Naive B cell (primary cell): ENCODE measurements at places on chromosomes 13 and 19. TPM values are rescaled to one million over a fixed set of nuclear protein-coding genes. Genes with fewer than 3 reads are reported as not detected.

The C5AR1 gene
- polyA plus RNA-seq, result 0.20 TPM

The KLF5 gene
- 0.97 TPM for polyA plus RNA-seq

The ZNF726 gene
- 2.7 TPM for polyA plus RNA-seq

The MATK gene
- polyA plus RNA-seq, result 6.7 TPM

The FAM216B gene
- polyA plus RNA-seq, result not detected

- H3K27ac ChIP-seq, result no peak overlapping the region
- no peaks in the 10 kb centered on the region for H3K36me3 ChIP-seq
- no peak overlapping the region for H3K4me3 ChIP-seq
- DNase-seq, result no peak
- no peaks in the 10 kb centered on the region for H3K4me1 ChIP-seq
Measured at GRCh38 chr13:43686557-43686956, 100.2 kb downstream of the ENOX1 start.

- H3K4me3 ChIP-seq, result no peak overlapping the region
- H3K4me1 ChIP-seq, result no peaks in the 10 kb centered on the region
- no peak overlapping the region for H3K27ac ChIP-seq
- peaks cover 34% of the 10 kb centered on the region for H3K27me3 ChIP-seq
- no peaks in the 10 kb centered on the region for H3K36me3 ChIP-seq
Measured at GRCh38 chr19:34075661-34076091, 96.6 kb upstream of the LSM14A start.

GRCh38 chr19:39544226-39544903 lies 4.4 kb upstream of the EID2 start:
- peaks cover 25% of the 10 kb centered on the region for H3K4me1 ChIP-seq
- no peaks in the 10 kb centered on the region for H3K36me3 ChIP-seq
- H3K4me3 ChIP-seq, result no peak overlapping the region
- no peaks in the 10 kb centered on the region for H3K27me3 ChIP-seq
- DNase-seq, result no peak

- no peaks in the 10 kb centered on the region for H3K4me1 ChIP-seq
- H3K27me3 ChIP-seq, result no peaks in the 10 kb centered on the region
- peak overlapping the region; percentile 76 for H3K27ac ChIP-seq
- peaks cover 42% of the 10 kb centered on the region for H3K36me3 ChIP-seq
- no peak overlapping the region for H3K4me3 ChIP-seq
- no peak for DNase-seq
Measured at GRCh38 chr19:49988433-49988832, 27.5 kb upstream of the SIGLEC11 start.

- H3K27me3 ChIP-seq, result peaks cover 49% of the 10 kb centered on the region
- no peak overlapping the region for H3K27ac ChIP-seq
- DNase-seq, result no peak
Measured at GRCh38 chr19:296476-297225, 5.4 kb upstream of the PLPP2 start.

GRCh38 chr13:105446197-105446596 lies 1089.3 kb downstream of the EFNB2 start:
- no peak overlapping the region for H3K4me3 ChIP-seq
- no peaks in the 10 kb centered on the region for H3K4me1 ChIP-seq
- no peak for DNase-seq

- no peak for DNase-seq
- no peaks in the 10 kb centered on the region for H3K27me3 ChIP-seq
- no peak overlapping the region for H3K27ac ChIP-seq
Measured at GRCh38 chr19:8512115-8512967, 1.6 kb downstream of the ZNF414 start.

DNA sequence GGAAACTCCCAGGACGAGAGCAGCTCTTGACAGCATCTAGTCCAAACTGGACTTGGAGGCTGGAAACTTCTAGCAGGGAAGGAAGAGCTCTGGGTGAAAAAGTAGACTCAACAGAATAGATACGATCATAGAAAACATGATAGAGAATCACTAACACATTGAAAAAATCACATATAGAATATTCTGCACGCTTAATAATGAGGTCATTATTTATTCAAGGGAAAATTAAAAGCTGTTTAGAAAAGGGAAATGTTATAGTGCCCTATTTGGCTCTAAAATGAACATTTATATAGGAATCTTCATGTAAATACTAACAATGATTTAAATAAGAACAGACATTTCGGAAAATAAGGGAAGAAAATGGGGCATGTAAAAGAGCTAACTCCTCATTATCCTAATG lies 15.1 kb downstream of the KL start:
- H3K4me1 ChIP-seq, result peaks cover 9% of the 10 kb centered on the region
- no peak overlapping the region for H3K4me3 ChIP-seq
- no peak overlapping the region for H3K27ac ChIP-seq
- no peak for DNase-seq
- H3K36me3 ChIP-seq, result no peaks in the 10 kb centered on the region

DNA sequence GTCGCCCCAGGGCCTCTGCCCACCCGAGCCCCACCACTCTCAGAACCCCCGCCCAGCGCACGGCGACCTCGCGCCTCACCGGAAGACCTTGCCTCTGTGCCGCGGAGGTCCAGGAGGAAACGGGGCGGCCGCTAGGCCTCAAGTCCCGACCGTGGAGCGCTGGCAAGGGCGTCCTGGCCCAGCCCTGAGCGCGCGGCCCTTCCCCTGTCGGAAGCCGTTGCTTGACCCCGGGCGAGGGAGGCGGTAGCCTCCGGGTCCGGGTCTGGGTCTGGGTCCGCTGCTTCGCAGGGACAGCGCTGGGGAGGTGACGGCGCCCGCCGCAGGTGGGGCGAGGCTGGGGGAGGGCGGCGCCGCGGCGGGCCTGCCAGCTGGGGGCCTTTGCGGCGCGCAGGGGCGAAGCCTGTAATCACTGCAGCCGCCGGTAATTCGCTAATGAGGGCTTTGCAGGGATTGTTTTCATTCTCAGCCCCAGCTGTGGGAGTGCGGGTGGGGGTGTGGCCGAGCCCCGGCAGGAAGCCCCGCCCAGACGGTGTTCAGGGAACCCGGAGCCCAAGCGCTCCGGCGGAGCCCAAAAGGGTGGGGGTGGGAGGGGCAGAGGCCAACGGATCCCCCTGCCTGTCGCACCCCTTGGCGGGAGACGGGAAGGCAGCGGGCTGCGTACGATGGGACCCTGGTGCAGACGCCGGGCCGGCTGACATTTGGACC lies 8.6 kb downstream of the C19orf25 start:
- peak; percentile 58 for DNase-seq
- H3K4me3 ChIP-seq, result peak overlapping the region; percentile 72
- no peaks in the 10 kb centered on the region for H3K36me3 ChIP-seq

GRCh38 chr19:47239152-47239551 lies 8.2 kb upstream of the BBC3 start:
- peak overlapping the region; percentile 18 for H3K4me3 ChIP-seq
- peaks cover 7% of the 10 kb centered on the region for H3K27me3 ChIP-seq
- no peak overlapping the region for H3K27ac ChIP-seq
- H3K4me1 ChIP-seq, result peaks cover 5% of the 10 kb centered on the region
- DNase-seq, result no peak

DNA sequence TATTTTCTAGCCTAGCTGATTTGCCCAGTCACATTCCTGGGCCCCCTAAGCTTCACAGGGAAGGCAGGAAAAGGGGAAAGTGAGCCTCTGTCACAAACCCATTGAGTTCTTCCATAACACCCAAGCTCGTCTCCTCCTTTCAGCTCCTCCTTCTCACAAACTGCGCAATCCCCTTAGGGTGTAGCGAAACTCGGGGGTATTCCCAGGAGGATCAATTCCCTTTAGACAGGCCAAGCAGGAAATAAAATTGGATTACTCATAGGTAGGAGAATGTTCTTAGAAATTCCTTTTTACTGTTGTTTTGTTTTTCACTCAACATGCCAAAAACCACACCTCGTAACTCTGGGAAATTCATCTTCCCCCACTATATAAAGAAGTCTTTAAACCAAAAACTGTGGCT lies 139.3 kb downstream of the IRS2 start:
- H3K27ac ChIP-seq, result no peak overlapping the region
- no peak for DNase-seq
- H3K4me3 ChIP-seq, result no peak overlapping the region
- H3K4me1 ChIP-seq, result peaks cover 9% of the 10 kb centered on the region
- no peaks in the 10 kb centered on the region for H3K36me3 ChIP-seq

DNA sequence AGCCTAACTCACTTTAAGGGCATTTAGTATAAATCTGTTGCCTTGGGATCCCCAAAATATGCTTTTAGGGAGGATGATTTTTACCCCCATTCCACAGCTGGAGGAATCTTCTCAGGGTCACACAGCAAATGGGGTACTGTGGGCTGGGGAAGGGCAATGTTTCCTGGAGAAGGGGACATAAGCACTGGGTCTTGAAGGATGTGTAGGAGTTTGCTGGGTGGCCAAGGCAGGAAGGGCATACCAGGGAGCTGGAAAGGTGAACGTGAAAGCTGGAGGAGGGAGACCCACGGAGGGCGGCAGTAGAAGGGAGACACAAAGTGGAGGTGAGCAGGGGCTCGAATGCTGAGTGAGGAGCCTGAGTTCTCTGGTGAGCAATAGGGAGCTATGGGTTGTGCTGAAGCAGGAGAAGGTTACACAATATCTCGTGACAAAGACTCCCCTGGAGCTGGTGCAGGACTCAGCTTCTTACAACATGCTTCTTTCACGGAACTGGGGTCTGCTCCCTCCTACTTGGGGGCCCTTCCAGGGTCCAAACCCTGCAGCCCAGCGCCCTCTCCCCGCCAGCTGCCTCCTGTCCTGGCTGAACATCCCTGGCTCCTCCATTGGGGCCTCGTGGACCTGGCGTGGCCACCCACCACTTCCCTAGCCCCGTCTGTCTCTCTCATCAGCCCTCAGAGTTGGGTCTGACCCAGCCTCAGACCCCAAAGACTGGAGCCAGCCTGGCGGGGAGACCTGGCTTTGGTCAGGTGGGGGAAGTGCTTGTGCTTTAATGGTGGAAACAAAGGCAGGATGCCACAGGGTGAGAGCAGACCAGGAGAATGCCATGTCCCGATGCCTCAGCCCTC lies 11.1 kb downstream of the CILP2 start:
- H3K4me3 ChIP-seq, result no peak overlapping the region
- peak overlapping the region; percentile 26 for H3K27ac ChIP-seq
- peaks cover 15% of the 10 kb centered on the region for H3K27me3 ChIP-seq
- DNase-seq, result no peak
- no peaks in the 10 kb centered on the region for H3K4me1 ChIP-seq

GRCh38 chr13:92413452-92413851 lies 813.2 kb upstream of the GPC6 start:
- no peaks in the 10 kb centered on the region for H3K36me3 ChIP-seq
- no peak for DNase-seq
- no peaks in the 10 kb centered on the region for H3K27me3 ChIP-seq
- no peak overlapping the region for H3K4me3 ChIP-seq
- H3K27ac ChIP-seq, result no peak overlapping the region
